ENCODE measurements at places on chromosomes 5 and 9.

GRCh38 chr5:139881143-139881733 lies 85.6 kb downstream of the PSD2 start:
- no peak for DNase-seq

DNA sequence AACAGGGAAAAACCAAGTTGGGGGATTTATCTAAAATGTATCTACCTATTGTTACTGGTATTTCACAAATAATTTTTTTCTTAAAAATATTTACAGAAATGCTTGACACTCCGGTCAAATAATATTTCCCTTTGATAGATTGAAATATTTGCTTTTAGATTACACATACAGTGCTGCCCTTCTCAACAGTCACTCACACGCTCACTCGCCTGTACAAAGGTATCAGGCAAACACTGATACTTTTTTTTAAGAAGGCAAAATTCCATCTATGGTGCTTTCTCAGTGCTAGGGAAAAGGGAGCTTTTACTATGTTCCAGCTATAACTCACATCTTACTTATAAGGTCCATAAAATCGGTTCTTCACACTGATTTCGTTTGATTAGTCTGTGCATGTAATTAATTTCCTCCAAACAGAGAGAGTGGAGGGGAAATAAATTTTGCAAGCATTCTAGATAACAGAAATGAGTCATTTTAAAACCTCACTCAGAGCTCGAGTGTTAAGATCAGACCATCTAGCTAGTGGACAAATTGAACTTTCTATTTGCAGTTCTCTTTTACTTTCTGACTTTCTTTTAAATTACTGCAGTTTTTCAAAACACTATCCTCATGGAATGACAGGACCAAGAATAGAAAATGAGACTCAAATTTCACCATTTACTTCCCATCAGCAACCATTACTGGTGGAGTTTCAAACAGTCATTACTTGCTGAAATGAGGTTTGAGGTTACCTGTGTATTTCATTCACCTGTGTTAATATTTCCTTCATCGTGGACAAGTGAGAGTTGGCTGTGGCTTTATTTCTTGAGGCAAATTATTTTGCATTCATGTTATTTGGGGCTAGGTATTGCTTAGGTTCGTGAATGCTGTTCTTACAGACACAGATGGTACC lies 273.2 kb downstream of the RAB3C start:
- no peak for DNase-seq

- no peak for DNase-seq
Measured at GRCh38 chr5:68376935-68377334, 161.4 kb downstream of the PIK3R1 start.

GRCh38 chr5:168809218-168809617 lies 230.1 kb upstream of the PANK3 start:
- no peak for DNase-seq

- DNase-seq: no peak
Measured at GRCh38 chr5:80069918-80070318, 34.8 kb downstream of the THBS4 start.

DNA sequence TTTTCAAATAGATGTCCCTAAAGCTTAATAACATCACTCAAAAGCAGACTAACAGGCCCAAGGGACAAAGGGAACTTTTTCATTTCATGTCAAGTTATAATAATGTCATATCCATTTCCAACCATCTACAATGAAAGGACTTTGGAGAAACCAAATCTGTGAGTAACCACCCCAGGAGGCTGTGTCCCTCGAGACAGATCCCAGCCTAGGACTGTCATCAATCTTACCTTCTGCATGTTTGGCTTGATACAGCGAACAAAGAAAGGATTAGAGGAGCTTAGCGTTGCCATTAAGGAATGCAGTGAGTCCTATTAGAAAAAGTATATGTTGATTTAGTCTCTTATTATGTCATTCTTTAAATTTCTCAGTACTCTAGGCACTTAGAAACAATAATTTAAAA lies 137.8 kb upstream of the RETREG1 start:
- no peak for DNase-seq

DNA sequence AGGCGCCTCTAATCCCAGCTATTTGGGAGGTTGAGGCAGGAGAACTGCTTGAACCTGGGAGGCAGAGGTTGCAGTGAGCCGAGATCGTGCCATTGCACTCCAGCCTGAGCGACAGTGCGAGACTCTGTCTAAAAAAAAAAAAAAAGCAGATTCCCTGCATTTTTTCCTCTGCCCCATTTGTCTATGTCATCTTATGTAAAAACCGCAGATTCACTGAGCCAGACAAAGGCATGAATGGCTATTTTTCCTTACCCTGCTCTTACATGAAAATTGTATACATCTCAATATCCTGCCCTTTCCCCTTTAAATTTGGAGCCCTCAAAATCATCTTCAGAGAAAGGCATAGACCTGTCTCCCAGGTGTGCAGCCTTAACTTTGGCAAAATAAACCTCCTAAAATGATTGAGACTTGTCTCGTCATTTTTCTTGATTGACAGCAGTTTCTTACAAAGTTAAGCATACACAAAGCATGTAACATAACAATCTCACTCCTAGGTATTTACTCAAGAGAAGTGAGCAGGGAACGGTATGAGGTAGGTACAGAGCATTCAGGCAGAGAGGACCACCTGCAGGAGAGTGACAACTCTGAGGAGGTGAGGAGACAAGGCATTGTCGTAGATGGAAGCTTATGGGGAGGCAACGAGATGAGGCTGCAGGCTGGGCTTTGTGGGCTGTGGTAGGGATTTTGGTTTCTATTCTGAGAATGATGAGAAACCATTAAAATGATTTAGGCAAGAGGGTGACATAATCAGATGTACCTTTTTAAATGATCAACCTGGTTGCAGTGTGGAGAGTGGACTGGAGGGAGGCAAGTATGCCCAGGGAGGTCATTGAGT lies 65.7 kb upstream of the IL6ST start:
- no peak for DNase-seq

Data from NCI-H2081 (cell line).